ENCODE measurements at places on chromosomes 2 and 18. TPM values are rescaled to one million over a fixed set of nuclear protein-coding genes. Genes with fewer than 3 reads are reported as not detected.

NAT8 gene
- not detected for total RNA-seq

CYS1 gene
- total RNA-seq, result 1.4 TPM

MYL1 gene
- total RNA-seq, result not detected

TWIST2 gene
- 20.7 TPM for total RNA-seq

AOX1 gene
- total RNA-seq, result 2.8 TPM

ZNF521 gene
- not detected for total RNA-seq

LDLRAD4 gene
- total RNA-seq, result 1.3 TPM

TUBA4B gene
- 0.26 TPM for total RNA-seq

UPP2 gene
- not detected for total RNA-seq

KCNG2 gene
- total RNA-seq, result not detected

ST8SIA5 gene
- not detected for total RNA-seq

GALNT13 gene
- 10.0 TPM for total RNA-seq

IL1R1 gene
- total RNA-seq, result 25.3 TPM

CFAP65 gene
- total RNA-seq, result 0.32 TPM

RANBP2 gene
- total RNA-seq, result 11.5 TPM

RPIA gene
- total RNA-seq, result 29.5 TPM
